ENCODE measurements at places on chromosomes 6 and 20.
A peak's percentile ranks its signal among the peaks of the same experiment; 100 is the strongest.

GRCh38 chr6:32439139-32439538 lies 548 bp upstream of the HLA-DRA start:
- no peak for DNase-seq

- no peak for DNase-seq
Measured at GRCh38 chr6:19864285-19864684, 27.1 kb downstream of the ID4 start.

GRCh38 chr6:82751718-82752117 lies 313.9 kb downstream of the UBE3D start:
- no peak for DNase-seq

- no peak for DNase-seq
Measured at GRCh38 chr6:155548576-155548975, 92.9 kb upstream of the NOX3 start.

GRCh38 chr20:45962031-45962755 lies 9.8 kb downstream of the ZNF335 start:
- no peak for DNase-seq

DNA sequence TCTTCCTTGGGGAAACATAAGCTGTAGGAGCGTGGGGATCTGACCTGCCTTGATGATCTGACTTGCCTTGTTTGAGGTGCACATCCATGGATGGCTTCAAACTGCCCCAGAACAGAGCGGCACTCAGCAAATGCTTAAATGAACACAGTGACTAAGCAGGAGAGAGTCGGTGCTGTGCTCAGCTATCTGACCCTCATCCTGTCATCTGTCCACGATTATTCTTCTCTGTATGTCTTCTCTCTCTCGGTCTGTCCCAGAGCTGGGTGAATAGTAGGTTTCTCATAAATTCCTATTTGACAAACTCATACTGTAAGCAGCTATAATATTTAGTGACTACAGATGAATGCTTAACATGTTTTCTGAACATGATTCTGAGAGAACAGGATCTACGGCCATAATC lies 37.3 kb downstream of the TRAM2 start:
- no peak for DNase-seq

GRCh38 chr6:41964201-41964887 lies 22.7 kb upstream of the CCND3 start:
- no peak for DNase-seq

DNA sequence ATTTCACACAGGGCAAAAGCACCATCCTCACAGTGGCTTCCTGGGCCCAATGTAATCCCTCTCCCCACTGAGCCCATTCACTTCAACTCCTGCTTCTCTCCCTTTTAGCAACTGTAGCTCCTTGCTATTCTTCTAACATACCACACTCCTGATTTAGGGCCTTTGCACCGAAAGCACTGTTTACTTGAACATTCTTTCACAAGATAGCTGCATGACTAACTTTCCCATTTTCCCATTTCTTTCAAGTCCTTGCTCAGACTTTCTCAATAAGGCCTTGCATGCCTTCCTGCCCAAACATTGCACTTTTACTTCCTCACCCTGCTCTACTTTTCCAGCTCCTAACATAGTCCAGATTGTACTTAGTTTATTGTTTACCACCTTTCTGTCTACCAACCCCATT lies 73.0 kb downstream of the SHPRH start:
- peak; percentile 51 for DNase-seq

DNA sequence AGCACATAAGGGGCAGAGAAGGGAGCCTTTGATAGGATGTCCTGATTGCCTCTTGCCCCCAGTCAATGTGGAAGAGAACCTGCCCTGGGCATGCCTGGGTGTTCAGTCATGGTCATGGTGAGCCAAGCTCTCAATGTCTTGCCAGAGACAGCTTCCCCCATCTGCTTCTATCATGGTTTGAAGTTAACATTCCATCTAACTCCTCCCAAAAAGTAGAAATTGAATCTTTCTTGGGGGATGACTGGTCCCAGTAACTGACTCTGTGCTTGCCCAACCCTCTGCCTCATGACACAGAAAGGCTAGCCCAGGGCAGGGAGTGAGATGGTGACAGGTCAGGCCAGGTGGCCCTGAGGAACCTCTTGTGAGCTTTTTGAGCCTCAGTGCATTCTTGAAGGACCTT lies 60.1 kb downstream of the ADTRP start:
- no peak for DNase-seq

- no peak for DNase-seq
Measured at GRCh38 chr6:42300701-42301100, 83.0 kb upstream of the MRPS10 start.

GRCh38 chr6:157213907-157214565 lies 109.3 kb downstream of the TMEM242 start:
- DNase-seq = no peak

- no peak for DNase-seq
Measured at GRCh38 chr20:45368221-45368980, 5.4 kb downstream of the SYS1 start.

DNA sequence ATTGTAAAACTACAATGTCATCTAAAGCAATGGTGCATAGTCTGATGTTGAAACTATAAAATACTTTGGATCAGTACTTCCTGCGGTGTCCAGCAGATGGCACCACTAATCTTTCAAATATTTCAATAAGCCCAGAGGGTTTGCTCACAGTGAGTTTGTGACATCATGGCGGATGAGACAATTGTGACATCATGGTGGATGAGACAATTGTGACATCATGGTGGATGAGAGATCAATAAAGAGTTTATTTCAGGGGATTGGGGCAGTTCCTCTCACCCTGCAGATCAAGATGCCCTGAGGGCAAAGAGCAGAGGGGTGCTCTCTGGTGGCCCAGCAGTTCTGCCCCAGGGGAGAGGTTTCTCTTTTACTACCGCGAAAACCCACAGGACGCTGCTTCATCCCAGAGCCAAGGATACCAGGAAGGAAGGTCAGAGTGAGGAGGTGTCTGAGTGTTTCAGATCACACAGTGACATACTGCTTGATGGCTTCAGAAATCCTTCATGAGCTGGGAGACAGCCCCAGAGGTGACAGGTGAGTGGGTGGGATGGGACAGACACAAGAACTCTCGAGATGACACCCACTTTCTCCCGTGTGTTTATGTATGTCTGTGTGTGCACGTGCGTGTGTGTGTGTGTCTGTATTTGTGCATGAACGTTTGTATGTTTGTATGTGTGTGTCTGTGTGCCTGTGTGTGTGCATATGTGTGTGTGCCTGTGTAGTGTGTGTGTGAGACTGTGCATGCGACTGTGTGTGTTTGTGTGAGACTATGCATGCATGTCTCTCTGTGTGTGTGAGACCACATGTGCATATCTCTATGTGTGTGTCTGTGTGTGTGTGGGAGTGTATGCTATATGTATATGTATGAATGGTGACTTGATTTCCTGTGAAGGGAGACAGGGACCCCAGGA lies 7.3 kb upstream of the ULBP2 start:
- peak; percentile 64 for DNase-seq

- peak; percentile 56 for DNase-seq
Measured at GRCh38 chr6:2749969-2750600, 637 bp downstream of the MYLK4 start.

DNA sequence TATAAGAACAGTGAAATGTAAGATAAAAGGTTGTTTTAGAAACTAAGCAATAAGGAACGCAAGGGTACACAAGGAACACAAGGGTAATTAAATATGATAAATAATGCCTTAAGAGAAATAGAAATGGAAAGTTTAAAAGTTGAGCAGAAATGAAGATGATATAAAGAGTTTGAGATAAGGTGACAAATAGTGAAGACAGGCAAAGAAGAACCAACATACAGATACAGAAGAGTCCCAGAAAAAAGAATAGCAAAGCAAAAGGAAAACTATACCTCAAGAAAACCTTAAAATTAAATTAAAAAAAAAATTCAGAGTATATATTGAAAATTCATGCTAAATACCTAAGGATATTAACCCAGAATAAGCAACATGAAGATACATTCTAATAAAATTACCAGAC lies 16.4 kb downstream of the HDDC2 start:
- DNase-seq = no peak

DNA sequence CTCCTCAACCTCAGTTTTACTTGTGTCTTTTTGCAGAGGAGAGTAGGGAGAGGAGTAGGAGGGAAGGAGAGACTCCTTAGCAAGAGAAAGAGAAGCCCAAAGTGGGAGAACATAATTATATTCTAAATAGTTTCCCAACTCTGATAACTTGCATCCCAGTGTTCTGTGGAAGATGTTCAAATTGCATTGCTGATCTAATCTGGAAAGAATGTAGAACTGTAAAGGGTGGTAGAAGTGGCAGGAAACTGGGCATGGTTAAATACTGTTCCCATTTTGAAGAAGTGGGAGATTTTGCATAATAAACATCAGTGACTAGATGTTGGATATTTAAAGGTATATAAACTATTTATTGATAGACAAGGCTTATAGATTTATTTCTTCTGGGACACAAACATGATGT lies 42.6 kb upstream of the HMGN3 start:
- no peak for DNase-seq

DNA sequence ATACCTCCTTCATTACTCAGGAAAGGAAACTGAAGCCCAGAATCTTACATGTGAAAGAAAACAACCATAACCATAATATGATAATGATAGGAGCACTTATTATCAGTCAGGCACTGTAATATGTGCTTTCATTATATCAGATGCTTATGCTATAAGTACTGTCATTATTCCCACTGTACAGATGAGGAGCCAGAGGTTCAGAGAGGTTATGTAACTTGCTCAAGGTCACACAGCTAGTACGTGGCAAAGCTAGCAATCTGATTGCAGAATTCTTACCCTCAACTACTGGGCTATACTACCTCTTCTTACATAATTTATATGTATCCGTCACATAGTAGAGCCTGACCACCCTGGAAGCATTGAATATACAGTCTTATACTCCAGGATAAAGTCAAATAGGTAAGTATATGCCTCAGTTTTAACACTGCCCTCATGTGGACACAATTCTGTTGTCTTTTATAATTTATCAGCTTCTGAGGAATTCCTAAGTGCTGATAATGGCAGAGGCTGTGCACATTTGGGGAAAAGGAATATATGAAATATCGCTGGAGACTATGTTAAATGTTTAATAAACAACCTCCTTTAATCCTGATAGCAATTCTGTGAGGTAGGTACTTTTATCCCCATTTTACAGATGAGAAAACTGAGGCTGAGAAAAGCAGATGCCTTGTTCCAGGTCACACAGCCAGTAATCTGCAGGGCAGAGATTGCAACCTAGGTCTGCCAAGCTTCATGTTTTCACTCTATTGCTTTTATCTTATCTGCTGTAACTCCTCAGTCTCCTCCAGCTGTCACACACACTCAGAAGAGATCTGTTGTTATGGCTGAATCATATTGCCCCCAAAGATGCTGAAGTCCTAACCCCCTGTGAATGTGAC lies 13.4 kb downstream of the BCAS1 start:
- DNase-seq = no peak

DNA sequence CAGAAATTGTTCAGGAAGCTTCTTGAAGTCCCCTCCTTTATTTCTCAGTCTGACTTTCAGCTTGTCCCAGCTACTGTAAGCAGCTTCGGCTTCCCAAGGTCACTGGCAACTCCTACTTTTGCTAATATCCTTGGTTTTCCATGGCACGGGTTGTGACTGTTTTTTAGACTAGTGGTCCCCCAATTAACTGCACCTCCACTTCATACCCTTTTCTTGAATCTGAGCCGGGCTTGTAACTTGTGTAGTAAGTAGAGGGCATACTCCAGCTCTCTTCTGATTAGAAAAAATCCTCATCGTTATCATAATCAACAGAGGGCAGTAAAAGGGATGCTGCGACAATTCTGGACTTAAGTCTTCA lies 162.3 kb upstream of the TNFAIP3 start:
- no peak for DNase-seq

DNA sequence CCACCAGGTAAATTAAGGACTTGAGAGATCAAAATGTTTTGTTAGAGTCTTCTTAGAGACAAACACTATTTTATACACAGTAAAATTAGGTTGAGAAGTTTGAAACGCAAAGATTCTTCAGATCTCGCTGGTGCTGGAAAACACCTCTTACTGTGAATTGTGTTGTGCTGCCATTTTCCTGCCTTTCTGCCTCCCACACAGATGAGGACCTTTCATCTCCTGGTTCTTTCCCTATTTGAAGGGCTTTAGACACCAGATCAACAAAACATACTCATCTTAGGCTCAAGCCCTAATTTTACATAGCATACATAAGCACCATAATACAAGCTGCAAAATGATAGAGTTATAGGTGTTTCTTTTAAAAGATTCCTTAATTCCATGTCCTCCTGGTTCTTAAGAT lies 18.6 kb downstream of the STAU1 start:
- no peak for DNase-seq

- DNase-seq = no peak
Measured at GRCh38 chr6:31908791-31909190, 6.9 kb upstream of the ZBTB12 start.

GRCh38 chr6:88839280-88839679 lies 124.1 kb downstream of the RNGTT start:
- no peak for DNase-seq

DNA sequence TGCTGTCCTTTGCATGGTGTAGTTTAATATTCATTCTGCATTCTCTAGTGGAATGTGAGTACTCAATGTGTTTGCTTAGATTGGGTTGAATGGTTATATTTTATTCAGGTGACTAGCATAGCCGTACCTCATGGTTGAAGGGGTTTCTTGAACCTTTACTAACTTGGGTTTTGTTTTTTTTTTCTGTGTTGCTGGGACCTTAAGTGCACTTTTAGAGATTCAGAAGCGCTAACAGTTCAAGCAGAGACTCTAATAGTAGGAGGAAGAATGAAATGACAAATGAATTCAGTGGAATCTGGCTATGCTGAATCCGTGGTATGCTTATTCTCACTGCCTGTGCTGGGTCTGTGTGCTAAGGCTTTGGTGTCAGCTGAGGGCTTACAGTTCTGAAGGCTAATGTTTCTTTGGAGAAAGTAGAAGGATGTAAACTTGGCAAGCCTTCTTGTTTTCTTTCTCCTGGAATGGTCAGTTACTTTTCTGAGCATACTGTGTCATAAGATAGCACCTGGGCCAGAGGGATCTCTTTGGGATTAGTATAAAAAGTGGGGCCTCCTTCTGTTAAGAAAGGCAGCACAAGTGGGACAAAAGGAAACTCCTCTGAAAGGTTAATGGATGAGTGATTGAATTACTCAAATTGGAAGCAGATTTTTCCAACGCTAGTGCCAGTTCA lies 28.7 kb downstream of the RNF144B start:
- no peak for DNase-seq

- no peak for DNase-seq
Measured at GRCh38 chr6:135680964-135681913, 170.3 kb upstream of the PDE7B start.

DNA sequence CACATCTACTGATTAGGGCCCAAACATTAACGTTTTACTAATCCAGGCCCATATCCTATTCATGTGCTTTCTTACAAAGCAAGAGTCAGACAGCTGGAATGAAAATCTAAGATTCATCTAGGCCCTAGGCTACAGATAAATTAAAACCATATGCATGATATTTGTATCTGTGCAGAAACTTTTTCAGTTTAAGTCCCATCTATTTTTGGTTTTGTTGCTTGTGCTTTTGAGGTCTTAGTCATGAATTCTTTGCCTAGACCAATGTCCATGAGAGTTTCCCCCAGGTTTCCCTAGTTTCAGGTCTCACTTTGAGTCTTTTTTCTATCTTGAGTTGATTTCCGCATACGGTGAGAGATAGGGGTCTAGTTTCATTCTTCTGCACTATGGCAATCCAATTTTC lies 20.2 kb downstream of the ADNP start:
- peak; percentile 29 for DNase-seq

GRCh38 chr20:37317316-37317715 lies 27.9 kb downstream of the MANBAL start:
- DNase-seq = no peak

- no peak for DNase-seq
Measured at GRCh38 chr6:156988276-156989158, 211.3 kb downstream of the ARID1B start.

Data from AG08396 (cell line).